GM19239 (cell line): ENCODE measurements at places on chromosomes 7 and 10.
A peak's percentile ranks its signal among the peaks of the same experiment; 100 is the strongest.

DNA sequence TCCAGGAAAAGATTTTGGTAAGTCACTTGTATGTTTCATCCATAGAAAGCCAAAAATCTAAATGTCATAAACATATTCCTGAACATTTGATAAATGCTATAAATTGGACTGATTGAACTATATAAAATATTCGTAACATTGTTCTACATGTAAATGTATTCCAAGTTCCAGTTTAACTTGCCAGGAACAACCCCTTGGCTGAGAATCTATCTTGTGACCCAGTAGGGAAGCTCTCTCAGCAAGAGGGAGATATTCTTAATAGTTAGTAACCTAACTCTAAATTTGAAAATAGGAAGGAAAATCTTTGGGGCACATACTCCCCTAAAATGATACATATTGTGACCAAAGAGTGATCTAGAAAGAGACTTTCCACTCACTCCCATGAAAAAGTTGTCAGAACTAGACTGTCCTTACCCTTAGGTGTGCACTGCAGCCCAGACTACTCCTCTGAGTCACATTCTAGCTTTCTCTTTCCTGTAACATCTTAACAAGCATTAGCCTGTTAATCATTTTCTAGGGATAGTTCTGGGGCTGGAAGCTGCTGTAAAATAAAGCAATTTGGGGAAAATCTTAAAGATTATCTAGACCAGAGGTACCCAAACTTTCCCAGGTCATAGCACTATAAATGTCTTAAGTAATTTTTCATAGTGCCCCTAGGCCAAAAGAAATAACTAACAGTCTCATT is 73.7 kb upstream of the SKAP2 start:
- DNase-seq: peak; percentile 5

DNA sequence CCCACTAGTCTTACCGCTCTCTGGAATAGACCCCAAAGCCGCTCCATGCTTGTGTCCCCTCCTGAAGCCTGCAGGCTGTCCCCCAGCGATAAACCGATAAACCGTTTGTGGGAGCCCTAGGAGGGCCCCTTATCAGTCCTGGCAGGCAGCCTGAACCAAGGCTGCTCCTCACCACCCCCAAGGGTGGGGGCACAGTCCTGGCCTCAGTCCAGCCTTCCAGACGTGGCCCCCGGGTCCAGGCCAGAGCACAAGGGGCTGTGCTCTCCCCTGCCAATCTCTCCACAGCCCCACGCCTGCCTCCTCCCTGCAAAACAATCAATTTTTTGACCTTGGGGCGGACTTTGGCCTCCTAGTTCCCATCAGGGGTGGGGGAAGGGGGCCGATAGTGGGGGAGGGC is at the start of gene TFR2:
TSS of gene TFR2 (minus strand) at position 90 of the 397 bp plus-strand sequence. CDS start at position 47, 43 bp downstream.
- no peak for DNase-seq

DNA sequence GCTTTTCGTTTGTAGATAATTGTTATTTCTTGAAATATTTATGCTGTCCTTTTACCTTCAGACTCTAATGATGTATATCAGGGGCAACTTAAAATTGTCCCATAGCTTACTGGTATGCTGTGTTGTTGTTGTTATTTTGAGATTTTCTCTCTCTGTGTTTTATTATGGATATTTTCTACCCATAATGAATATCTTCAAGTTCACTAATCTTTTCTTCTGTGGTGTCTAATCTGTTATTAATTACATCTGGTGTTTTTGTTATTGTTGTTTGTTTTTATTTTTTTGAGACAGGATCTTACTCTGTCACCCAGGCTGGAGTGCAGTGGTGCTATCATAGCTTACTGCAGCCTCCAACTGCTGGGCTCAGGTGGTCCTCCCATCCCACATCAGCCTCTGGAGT is 102.1 kb downstream of the ANKRD61 start:
- DNase-seq: no peak

DNA sequence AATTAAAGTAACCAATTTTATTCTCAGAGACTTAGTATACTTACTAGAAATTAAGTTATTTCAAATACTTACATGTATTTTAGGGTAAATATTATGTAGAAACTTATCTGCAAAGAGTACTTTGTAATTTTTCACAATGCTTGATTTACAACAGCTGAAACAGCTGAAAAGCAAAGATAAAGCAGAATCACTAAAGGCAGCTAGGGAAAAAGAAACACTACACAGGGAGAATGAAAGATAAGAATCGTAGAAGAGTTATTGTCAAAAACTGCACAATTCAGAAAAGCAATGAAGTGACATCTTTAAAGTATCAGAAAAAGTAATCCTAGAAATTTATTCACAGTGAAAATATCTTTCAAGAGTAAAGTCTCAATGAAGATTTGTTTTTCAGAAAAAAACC is 69.7 kb upstream of the ZNF804B start:
- no peak for DNase-seq

GRCh38 chr10:120456626-120457430 is at the start of gene PLPP4:
Gene PLPP4, plus strand, starts transcription at chr10:120457227. Its CDS starts 79 bp downstream, at chr10:120457306.
- DNase-seq: no peak

DNA sequence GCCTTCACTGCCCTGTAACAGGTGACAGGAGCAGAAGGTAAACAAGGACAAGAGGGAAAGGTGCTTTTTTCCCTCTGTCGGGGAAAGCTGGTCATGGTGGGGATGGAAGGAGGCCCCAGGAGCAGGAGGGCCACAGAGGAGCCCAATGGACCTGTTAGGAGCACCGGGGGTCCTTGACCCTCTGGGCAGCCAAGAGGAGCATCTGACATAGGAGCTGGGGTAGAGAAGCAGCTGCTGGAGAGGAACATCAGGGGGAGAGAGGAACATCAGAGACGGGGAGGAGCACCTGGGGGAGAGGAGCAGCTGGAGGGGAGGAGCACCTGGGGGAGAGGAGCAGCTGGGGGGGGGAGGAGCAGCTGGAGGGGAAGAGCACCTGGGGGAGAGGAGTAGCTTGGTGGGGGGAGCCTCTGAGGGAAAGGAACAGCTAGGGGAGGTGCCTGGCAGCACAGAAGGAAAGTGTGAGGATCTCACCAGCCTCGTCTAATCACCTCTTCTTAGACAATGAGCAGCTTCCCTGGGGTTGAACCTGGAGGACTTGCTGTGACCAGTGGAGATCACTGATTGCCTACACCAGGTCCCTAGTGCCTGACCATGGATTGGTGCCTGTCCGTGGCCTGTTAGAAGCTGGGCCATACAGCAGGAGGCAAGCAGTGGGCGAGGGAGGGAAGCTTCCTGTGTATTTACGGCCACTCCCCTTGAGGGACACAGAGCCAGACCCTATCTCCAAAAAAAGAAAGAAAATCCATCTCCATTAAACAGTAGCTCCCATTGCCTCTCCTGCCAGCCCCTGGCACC is 37.6 kb downstream of the JAKMIP3 start:
- DNase-seq: no peak

GRCh38 chr10:71868192-71868697 is 17.2 kb upstream of the PSAP start:
- no peak for DNase-seq

DNA sequence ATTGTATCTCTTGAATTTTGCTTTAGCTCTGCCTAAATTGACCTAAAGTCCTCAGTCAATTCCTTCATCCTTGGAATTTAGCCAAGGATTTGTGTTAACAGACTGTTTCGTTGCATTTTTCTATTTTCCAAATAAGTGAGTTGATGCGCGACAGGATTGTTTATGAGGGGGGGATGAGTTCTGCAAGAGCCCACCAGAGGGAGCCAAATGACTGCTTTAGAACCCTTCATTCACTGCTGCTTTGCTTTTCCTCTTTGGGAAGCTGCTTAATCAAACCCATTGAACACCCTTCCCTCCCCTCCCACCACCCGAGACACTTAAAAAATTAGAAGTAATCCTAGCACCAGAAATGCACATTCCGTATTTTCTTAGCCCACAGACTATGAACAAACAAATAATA is 33.7 kb upstream of the PTF1A start:
- DNase-seq: peak; percentile 54

GRCh38 chr10:7258948-7259523 is 151.8 kb downstream of the SFMBT2 start:
- peak; percentile 33 for DNase-seq

DNA sequence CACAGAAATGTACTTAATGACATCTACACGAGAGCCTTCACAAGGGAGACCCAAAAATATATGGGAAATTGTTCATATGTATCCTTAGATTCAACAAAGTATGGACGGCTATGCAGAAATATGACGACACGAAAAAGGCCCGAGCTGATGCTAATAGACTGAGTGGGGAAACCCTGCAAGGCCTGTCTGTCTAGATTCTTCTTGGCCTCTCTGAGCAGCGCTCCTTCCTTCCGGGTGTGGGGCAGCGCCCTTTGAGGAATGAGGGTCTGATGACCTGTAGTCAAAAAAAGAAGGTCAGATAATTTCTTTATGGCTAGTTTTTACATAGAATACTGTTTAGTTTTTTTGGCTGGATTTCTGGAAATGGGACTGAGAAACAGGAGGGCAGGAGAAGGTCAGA is 192.8 kb upstream of the AKR1E2 start:
- DNase-seq: no peak

GRCh38 chr7:99267481-99267840 is 5.2 kb upstream of the MYH16 start:
- DNase-seq: no peak
